ENCODE measurements at places on chromosomes 4 and X.

DNA sequence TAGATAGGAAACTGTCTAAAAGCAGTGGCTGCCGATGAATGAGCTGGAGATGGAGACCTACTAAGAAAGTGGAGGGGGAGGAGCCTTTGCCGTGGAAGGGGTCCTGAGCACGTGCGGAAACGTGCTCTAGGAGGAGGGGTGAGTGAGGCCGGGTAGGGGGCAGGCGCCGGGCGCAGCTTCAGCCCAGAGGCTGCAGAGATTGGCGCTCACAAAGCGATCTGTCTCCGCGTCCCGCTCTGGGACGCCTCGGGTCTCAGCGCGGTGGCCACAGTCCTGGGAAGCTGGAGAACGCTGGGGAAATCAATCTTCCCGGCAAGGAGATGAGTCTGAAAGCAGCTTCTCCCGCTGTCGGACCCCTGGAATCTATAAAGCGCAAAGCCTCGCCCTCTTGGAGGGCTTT, 444 bp upstream of the ARHGAP6 start:
- DNase-seq, result peak; percentile 59

GRCh38 chr4:8410066-8410625, 30.4 kb downstream of the ACOX3 start:
- DNase-seq, result no peak

GRCh38 chrX:9668537-9668936, 97.1 kb downstream of the GPR143 start:
- DNase-seq, result no peak

- DNase-seq, result no peak
These were observed 46.3 kb downstream of the SULT1E1 start for GRCh38 chr4:69813628-69814027.

DNA sequence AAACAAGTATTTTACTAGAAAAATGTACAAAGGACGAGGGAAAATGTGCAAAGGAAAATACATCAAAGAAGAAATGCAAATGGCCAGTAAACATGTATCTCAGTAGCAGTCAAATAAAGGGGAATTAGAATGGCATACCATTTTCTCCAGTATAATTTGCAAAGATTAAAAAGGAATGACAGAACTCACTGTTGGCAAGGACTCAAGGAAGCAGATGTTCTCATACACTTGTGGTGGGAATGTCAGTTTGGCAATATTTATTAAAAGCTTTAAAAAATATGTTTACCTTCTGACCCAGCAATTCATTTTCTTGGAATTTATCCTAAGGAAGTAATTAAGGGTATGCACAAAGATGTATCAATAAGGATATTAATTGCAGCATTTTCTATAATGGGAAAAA, 7.6 kb downstream of the CLCN5 start:
- DNase-seq, result no peak

DNA sequence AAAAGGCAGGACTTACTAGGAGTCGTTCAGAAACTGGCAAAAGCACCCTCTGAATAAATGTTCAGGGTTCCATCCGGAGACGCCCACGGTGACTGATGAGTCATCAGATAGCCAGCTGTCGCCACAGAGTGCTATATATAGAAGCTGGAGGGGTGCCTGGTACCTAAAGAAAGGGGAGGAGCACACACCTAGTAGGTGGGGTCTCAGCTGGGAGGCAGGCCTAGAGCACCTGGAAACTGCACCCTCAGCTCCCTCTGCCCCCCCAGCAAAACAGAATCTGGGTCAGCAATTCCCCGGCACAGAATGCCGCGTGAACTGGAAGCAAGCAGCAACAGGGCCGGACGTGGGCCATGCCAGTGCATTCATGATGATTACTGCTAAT, 242.0 kb downstream of the BCOR start:
- DNase-seq, result no peak

GRCh38 chrX:152061557-152061956, 76.8 kb downstream of the MAGEA10 start:
- DNase-seq, result no peak

GRCh38 chrX:136627409-136627808, 20.5 kb upstream of the CD40LG start:
- no peak for DNase-seq
